ENCODE measurements at places on chromosomes 4 and X.

- DNase-seq, result no peak
These were observed 12.7 kb downstream of the TSR2 start for GRCh38 chrX:54452920-54453319.

DNA sequence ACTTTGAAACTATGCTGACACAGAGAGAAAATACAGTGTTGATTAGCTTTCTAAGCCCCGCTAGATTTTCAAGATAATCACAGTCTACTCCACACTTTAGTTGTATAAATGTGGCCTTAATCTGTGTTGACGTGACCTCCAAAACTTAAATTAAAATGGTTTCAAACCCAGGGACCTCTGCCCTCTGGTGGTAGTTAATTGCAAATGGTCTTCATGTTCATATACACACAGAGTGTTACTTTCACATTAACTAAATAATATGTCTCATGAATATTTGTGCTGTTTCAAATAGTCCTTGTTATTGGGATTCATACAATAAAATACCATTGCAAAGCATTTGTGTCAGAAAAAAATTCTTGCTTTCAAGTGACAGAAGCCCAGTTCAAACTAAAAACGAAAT is 64.3 kb downstream of the TASL start:
- DNase-seq, result no peak

DNA sequence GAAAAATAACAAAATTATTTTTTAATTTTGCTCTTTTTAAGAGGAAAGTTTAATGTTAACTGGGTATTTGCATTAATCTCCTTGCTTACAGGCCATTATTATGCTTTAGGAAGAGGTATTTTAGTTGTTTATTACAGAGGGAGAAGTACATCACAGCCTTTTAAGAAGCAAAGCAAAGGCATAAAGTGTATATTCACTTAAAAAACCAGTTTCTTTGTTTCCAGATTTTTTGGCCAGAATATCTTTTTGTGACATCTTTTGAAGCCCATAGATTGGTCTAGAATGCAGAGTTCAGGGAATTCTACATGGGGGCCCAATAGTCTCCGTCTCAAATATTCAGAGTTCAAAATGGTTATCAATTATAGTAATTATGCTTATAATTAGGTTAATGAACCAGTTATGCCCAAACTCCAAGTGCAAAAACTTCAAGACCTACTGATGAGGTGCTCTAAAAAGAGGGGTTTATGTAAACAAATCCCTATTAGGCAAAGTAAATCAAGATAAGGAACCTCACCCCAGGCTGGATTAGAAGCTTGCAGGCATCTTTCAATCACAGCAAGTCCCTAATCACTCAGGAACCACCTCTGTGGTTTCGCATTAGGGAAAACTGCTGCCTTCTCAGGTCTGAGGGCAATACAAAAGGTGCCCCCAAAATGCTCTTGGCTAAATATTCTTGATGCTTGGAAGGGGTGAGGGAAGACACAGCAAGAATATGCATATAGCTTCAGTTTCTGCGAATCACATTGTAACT is 1.4 kb downstream of the CXXC4 start:
- no peak for DNase-seq

GRCh38 chr4:57270346-57270745 is 160.2 kb upstream of the IGFBP7 start:
- DNase-seq, result peak; percentile 62

DNA sequence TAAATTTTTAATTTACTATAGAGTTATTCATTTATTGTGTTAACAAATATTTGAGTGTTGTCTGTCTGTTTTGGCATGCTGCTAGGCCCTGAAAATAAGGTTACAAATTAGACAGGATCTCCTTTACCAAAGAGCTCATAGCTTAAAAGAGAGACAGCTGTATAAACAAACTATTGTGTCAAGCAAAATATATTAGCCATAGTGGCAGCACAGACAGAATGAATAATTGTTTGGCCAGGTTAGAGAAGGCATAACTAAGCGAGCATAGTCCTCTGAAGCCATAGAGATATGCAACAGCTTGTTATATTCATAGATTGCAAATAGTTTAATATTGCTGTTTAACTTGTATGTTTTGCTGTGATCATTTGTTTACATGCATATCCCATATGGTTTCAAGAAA is 66.7 kb upstream of the NDUFC1 start:
- no peak for DNase-seq

GRCh38 chr4:121156822-121157769 is 7.0 kb downstream of the TNIP3 start:
- DNase-seq, result peak; percentile 54

DNA sequence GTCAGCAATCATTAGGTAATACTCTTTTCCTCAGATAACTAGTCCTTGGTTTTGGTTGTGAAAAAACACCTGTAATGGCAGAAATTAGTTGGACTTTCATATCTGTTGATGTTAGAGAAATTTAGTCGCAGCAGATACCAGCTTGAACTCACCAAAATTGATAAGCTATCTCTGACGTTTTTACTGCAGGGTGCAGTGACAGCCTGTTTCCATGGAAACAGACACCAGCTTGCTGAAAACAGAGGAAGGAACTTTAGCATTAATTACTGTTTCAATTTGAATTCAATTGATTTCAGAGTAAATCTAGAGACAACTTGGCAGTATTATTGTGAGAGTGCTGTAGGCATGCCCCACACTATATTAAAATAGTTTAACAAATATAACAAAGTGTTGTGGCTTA is 246.5 kb downstream of the PPP1R2C start:
- DNase-seq, result no peak

GRCh38 chr4:39881789-39882188 is 95.9 kb downstream of the PDS5A start:
- DNase-seq, result no peak

DNA sequence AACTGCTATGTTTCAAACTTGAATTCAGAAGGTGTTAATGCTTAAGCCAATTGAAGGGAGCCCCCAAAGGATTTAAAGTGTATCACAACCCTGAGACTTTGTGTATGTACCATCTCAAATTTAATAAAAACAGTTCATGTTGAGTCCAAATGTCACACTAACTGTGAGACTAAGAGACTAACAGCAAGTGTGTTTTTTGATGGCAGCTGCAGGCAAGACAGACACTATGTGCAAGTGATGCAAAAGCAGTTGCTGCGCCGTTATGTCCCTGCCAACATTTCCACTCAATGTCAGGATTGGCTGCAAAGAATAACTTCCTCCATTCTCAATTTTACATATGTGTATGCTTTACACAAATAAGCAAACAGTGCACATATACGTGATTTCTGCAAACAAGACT is 594.6 kb downstream of the IL15 start:
- DNase-seq, result peak; percentile 23
